ENCODE measurements at places on chromosomes 5 and 9.

DNA sequence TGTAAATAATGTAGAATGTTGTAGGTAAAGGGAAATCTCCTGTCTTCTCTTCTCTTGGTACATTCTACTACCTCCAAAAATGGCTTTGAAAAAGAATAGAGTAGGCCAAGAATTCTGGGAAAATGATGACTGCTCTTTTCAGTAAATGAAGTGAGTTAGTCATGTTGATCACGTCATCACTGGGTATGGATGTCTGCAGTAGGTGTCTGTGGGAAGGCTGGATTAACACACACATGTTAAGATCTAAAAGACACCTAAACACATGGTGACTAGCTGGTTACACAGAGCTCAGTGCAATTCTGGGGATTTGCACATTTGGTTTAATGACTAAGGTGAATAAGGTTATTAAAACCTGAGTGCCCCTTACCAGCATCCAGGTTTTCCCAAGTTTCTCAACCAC, 161.5 kb downstream of the CEP120 start:
- DNase-seq, result no peak

DNA sequence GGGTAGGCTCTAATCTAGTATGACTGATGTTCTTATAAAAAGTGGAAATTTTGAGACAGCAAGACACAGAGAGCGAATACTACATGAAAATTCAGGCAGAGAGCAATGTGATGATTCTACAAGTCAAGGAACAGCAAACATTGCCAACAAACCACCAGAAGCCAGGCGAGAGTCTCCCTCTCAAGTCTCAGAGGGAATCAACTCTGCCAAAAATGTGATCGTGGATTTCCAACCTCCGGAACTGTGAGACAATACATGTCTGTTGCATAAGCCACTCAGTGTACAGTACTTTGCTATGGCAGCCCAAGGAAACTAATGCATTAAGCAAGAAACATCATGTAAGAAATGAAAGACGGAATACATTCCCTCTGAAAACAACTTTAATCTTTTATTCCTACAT, 52.1 kb upstream of the CCNG1 start:
- no peak for DNase-seq

GRCh38 chr9:133207540-133208170, 1.4 kb downstream of the OBP2B start:
- no peak for DNase-seq

GRCh38 chr5:96864922-96865530, 11.3 kb upstream of the ERAP2 start:
- no peak for DNase-seq

Data from liver (tissue), 10 donors.